ENCODE measurements at places on chromosomes 7 and 10.
A peak's percentile ranks its signal among the peaks of the same experiment; 100 is the strongest.

GRCh38 chr10:130360826-130361311 is 224.7 kb downstream of the GLRX3 start:
- no peak for DNase-seq

GRCh38 chr7:48109848-48110663 is 21.0 kb downstream of the UPP1 start:
- no peak for DNase-seq

DNA sequence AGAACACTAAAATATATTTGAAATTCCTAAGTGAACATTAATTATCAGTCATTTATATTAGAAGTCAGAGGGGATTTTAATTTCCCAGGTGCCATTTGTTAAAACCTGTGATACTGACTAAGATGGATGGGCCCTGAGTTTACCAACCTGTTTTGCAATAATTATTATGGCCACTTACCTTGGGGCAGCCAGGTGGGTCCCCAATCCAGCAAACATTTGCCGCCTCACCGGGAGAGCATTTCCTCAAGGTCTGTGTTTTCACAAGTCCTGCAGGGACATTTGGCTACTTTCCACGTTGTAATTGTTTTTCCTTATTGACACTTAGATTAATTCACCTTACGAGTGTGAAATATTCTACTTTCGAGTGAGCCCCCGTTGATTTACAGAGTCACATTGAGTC is 251.2 kb upstream of the PPP2R2D start:
- DNase-seq, result no peak

- peak; percentile 28 for DNase-seq
These were observed 3.4 kb downstream of the TACR2 start for GRCh38 chr10:69413221-69413865.

GRCh38 chr10:36247478-36247877 is 605.4 kb upstream of the FZD8 start:
- no peak for DNase-seq

DNA sequence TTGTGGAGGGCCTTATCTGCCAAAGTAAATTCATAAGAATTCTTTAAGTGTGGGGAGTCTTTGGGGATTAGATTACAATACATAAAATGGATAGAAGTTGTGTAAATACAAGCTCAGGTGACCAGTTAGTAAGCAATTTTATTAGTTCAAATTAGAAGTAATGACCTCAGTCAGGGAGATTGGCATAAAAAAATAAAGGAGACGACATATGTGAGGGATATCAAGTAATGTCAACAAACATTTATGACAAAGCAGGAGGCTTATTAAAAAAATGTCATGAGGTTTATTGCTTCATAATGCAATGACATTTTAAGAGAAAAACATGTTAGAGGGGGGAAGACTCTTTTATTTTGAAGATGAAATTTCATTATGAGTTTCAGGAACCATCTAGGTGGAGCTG is 1137.0 kb upstream of the PHF14 start:
- DNase-seq, result no peak

DNA sequence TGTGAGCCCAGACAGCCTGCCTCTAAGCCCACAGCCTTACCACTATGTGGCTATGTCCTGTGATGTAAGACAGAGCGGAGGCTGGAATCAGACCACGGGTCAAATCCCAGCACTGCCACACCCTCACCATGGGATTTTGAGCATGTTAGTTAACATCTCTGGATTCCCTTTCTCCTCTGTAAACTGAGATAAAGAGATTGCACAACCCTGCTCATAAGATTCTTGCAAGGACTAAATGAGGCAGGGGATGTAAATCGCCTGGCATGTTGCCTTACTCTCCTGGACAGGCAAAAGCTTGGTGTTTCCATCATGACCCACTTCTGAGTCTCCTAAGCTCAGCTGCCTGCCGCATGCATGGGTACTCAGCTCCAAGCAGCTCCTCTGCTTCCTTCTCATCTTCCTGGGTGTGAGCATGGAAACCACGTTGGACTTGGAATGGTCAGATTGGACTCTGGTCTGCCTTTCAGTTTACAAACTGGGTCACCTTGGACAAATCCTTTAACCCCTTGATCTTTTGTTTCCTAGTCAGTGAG is 41.3 kb upstream of the MTURN start:
- DNase-seq, result no peak

DNA sequence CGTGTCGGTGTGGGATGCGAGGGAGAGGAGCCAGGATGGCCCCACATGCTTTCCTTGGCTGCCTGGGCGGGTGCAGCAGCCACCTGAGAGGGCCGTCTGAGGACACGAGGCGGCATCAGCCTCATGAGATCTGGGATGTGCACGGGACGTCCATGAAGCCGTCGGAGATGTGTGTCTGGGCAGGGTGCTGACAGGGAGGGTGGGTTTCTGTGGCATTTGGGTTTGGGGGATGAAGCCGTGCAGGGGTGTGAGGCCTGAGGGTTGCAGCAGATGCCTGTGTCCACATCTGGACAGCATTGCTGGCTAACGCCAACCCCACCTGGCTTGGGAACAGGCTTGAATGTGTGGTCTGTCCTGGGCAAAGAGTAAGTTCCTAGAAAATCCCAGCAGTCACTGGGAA is 179.5 kb downstream of the DNAJB6 start:
- no peak for DNase-seq

GRCh38 chr10:1170867-1171180 is 114.6 kb downstream of the WDR37 start:
- DNase-seq, result no peak

- DNase-seq, result peak; percentile 32
These were observed 5.4 kb upstream of the SUV39H2 start for GRCh38 chr10:14873090-14873760.

DNA sequence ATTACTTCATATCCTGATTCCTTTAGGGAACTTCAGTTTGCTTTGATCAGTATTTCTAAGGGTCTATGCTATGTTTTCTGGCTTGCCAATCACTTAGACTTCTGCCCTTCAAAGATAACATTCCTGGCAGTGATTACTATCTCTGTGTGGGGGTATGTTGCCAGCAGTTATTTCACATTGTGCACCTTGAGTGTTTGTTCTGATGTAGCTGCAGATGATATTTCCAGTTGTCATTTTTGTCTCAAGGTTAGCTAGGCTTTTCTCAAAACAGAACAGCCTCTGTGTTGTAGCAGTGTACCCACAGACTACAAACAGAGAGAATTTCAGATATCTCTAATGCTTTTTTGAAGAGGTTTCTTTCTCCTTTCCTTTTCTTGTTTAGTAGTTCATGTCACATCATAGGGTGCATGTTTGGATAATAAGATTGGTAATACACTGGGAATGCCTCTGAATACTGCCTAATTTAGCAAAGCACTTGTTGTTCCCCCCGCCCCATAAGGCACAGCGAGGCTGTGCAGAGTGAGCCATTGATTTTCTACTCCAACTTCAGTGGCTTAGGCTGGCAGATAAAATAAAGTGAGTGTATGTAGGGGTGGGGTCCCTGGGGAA is 134.7 kb upstream of the AGR3 start:
- DNase-seq, result no peak

- DNase-seq, result no peak
These were observed 228.2 kb downstream of the CHRM2 start for GRCh38 chr7:137096607-137097006.

- DNase-seq, result no peak
These were observed 70.2 kb upstream of the CUX1 start for GRCh38 chr7:101747053-101747878.

GRCh38 chr7:2815875-2816245 is 28.2 kb downstream of the GNA12 start:
- no peak for DNase-seq

DNA sequence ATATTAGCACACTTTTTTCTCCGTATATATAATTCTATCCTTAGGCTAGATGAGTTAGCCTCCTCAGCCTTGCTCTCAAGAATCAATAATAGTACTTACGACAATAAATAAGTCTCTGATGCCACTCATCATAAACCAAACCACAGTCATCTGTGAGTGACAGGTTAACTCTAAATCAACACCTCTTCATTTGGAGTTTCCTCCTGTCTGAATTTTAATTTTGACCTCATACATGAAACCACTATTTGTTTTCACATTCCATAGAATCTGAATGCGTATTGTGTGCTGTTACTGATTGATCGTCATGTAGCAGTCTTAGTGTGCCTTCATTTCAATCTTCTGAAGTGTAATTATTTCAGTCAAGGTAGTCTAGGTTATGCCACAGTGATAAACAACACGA is 85.8 kb downstream of the HGF start:
- no peak for DNase-seq

DNA sequence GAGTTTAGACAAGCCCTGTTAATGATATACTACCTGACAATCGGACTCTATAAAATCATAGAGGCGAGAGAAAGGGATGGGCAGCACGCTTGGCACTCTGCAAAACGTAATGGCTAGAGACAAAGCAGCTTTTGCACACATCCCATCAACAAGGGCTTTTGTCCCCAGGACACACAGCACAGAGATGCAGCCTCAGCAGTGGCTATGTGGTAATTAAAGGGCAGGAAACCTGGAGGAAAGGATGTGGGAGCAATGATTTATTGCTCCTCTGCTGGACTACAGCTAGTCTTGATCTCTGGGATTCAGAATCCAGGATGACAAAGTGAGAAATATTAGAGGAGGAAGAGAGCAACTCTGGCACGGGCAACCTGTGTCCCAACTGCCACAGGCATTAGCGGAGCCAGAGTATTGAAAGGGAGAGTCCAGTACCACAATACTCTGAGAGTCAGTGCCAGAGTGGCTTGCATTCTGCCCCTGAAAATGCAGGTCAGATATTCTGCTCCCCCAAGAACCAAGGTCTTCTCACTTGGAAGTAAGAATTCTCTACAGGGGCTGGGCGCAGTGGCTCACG is 96.5 kb downstream of the ARMH3 start:
- DNase-seq, result no peak

GRCh38 chr10:51935341-51935740 is 235.9 kb upstream of the CSTF2T start:
- DNase-seq, result no peak

DNA sequence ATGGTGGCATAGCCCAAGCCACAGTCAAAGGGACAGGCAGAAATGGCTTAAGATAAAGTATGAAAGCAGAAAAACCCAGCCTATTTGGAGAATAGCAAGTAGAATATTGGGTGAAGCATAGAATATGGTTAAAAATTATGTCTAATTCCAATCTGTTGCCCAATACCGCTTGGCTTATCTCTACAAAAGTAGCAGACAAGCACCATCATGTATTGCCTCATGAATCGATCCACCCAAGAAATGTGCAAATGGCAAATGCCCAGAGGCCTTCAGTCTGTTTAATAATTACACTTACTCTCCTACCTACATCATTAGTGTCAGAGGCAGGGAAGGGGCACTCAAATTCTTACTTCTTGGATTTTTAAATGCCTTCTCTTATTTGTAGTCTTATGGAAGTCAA is 130.9 kb upstream of the ADAM12 start:
- DNase-seq, result no peak

DNA sequence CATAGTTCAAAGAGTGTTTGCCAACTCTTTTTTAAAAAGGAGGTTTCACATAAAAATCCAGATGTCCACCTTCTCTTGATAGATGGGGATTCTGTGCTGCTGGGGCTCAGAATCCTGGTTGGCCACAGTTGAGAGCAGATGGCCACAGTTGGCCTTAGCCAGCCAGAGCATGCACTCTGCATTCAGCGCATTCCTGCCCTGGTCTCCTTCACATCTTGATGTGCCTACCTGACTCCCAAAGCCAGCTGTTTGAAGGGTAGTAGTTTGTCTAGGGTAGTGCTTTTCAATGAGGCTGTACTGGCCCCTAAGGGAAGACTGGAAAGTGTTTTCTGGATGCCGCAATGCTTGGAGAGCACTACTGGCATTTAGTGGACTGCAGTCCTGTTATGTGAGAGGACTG is 208.1 kb upstream of the HDAC9 start:
- DNase-seq, result no peak

DNA sequence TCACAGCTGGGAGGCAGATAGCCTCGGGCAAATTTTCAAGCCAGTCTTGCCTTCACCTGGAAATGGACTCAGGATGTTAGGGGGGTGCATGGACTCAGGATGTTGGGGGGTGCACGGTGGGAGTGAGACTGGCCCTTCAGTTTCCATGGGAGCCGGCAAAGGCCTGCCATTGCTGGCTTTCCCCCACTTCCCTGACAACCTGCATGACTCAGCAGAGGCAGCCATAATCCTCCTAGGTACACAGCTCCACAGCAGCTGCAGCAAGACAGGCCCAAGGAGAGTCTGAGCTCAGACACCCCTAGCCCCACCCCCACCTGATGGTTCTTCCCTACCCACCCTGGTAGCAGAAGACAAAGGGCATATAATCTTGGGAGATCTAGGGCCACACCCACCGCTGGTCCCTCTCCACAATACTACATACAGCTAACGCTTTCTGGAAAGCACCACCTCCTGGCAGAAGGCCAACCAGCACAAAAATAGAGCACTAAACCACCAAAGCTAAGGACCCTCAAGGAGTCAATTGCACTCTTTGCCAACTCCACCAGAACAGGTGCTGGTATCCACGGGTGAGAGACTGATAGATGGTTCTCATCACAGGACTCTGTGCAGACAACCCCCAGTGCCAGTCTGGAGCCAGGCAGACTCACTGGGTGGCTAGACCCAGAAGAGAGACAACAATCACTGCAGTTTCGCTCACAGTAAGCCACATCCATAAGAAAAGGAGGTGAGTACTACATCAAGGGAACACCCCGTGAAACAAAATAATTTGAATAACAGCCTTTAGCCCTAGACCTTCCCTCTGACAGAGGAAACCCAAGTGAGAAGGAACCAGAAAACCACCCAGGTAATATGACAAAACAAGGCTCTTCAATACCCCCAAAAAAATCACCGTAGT is 18.3 kb downstream of the C7orf25 start:
- DNase-seq, result no peak

DNA sequence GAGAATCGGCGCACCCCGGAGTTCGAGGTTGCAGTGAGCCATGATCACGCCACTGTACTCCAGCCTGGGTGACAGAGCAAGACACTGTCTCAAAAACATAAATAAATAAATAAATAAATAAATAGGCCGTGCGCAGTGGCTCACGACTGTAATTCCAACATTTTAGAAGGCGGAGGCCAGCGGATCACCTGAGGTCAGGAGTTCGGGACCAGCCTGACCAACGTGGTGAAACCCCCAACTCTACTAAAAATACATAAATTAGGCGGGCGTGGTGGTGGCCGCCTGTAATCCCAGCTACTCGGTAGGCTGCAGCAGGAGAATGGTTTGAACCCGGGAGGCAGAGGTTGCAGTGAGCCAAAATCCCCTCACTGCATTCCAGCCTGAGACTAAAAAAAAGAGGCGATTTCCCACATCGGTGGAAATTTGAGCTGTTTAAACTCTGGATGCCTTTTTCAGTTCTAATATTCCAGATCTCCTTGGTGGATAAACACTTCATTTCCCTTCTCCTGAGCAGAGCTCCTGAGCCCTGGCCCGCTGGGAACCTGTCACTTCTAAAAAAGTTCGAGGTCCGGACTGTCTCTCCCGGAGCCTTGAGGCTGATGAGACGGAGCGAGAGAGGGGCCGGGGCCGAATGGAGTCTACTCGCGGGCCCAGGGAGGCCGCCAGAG is 2.0 kb upstream of the NFKB2 start:
- DNase-seq, result no peak

- no peak for DNase-seq
These were observed 247.0 kb downstream of the STK31 start for GRCh38 chr7:23956772-23957576.
